ENCODE measurements at places on chromosomes 2 and 18.

GRCh38 chr18:76937597-76937996, 115.2 kb downstream of the ZNF236 start:
- no peak for DNase-seq

DNA sequence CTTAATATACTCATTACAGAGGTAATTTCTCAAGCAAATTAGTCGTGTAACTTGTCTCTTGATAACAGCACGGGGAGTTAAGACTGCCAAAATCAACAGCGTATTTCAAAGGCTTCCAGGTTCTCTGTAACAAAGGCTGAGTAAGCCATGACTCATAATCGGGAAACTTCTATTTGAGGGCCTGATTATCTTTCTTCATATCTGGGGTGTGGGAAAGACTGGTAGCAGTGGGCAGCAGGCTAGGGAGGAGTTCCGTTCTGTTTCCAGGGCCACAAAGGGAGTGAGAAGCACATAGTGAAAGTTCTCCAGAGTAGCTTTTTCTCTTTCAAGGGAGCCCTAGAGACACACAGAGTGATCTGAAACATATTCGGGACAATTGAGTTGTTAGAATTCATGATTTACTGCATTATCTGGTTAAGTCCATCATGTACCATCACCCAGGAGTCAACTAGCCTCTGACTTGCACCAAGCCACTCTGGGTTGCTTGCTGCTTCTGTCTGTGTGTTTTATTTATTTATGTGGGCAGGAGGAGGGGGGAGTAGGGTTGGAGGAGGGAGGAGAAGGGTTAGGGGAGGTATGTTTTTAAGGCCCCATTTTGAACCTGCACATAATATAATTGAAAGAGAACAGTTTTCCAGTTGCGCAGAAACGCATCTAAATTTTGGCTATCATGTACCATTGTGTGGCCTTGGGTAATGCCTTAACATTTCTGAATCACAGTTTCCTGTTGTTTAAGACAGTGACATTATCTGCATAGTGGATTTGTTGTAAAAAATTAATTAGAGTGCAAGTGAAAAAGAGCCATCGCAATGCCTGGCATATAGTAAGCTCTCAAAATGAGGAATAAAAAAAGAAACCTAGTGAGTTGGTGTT, 80.5 kb upstream of the ITPRID2 start:
- DNase-seq, result no peak

- no peak for DNase-seq
Measured at GRCh38 chr2:29064346-29064715, 10.0 kb downstream of the PCARE start.

GRCh38 chr2:221100467-221101089, 471.5 kb downstream of the EPHA4 start:
- no peak for DNase-seq

- no peak for DNase-seq
Measured at GRCh38 chr2:177753682-177754491, 318.7 kb downstream of the PDE11A start.

DNA sequence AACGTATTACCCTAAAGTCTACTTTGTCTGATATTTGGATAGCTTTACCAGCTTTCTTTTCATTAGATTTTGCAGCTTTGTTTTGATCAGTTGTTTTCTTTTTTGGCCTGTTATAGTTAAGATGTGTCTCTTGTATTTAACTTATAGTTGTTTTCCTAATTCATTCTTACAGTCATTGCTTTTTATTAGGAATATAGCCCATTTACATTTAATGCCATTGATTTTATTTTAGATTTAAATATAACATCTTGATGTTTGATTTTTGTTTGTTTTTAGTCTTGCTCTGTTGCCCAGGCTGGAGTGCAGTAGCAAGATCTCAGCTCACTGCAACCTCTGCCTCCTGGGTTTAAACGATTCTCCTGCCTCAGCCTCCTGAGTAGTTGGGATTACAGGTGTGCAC, 215.9 kb upstream of the HDAC4 start:
- no peak for DNase-seq

GRCh38 chr2:64035072-64035942, 16.1 kb upstream of the VPS54 start:
- DNase-seq, result no peak

DNA sequence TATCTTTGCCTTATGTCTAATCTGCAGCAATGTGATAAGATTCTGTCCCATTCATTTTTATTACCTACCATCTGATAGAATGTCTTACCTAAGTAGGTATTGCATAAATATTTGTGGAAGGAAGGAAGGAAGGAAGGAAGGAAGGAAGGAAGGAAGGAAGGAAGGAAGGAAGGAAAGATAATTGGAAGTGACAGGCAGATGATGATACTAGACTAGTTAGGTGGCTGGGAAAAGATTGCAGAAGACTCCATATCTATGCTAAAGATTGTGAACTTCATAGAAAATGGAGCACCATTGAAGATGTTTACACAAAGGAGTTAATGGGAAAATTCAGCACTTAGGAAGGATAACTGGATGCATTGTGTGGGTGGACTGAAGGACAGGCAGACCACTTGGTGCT, 909.0 kb downstream of the EPHA4 start:
- DNase-seq, result no peak

GRCh38 chr18:9419956-9420631, 55.2 kb upstream of the RALBP1 start:
- no peak for DNase-seq

DNA sequence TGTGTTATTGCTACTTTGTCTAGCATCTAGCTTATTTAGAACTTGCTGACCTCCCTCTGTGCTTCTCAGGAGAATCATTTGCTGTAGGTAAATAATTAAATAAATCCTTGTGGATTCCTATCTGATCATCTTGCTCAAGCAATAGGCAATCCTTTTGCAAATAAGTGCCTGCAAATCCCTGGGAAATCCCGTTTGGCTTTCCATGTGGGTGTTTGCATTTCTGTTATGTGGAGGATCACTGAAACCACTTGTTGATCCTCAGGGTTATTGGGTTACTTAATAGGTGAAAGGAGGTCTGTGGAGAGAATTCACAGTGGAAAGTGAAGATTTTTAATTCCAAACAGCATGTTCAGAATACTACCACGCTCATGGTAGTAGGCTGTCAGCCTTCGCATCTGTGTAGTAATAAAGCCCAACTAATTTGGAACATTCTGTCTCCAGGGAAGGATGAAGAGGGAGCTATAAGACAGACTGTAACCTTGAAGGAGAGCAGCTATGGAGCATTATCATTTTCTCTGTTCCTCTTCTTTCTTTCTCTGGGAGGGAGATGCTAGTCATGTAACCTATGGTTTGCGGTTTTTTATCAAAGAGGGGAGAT, 72.5 kb downstream of the GULP1 start:
- no peak for DNase-seq

- DNase-seq, result no peak
Measured at GRCh38 chr2:135029481-135030134, 17.6 kb downstream of the MAP3K19 start.

- DNase-seq, result no peak
Measured at GRCh38 chr18:10487154-10487553, 32.7 kb downstream of the APCDD1 start.

- no peak for DNase-seq
Measured at GRCh38 chr18:44702594-44702993, 21.9 kb downstream of the SETBP1 start.
